Vagina (tissue), 2 donors: ENCODE measurements at places on chromosomes 4 and X.

GRCh38 chrX:139202742-139203420 lies 327.7 kb upstream of the F9 start:
- DNase-seq: no peak
- peak overlapping the region; percentile 44 for H3K4me3 ChIP-seq
- no peaks in the 10 kb centered on the region for H3K4me1 ChIP-seq
- no peaks in the 10 kb centered on the region for H3K36me3 ChIP-seq
- H3K27ac ChIP-seq: no peak overlapping the region

GRCh38 chr4:1249731-1250526 lies 999 bp upstream of the CTBP1 start:
- peaks cover 60% of the 10 kb centered on the region for H3K4me1 ChIP-seq
- no peaks in the 10 kb centered on the region for H3K36me3 ChIP-seq
- DNase-seq: peak; percentile 93
- peak overlapping the region; percentile 93 for H3K27ac ChIP-seq

GRCh38 chr4:2802618-2803531 lies 10.0 kb downstream of the SH3BP2 start:
- no peak for DNase-seq
- no peaks in the 10 kb centered on the region for H3K27me3 ChIP-seq
- peaks cover 98% of the 10 kb centered on the region for H3K4me1 ChIP-seq

DNA sequence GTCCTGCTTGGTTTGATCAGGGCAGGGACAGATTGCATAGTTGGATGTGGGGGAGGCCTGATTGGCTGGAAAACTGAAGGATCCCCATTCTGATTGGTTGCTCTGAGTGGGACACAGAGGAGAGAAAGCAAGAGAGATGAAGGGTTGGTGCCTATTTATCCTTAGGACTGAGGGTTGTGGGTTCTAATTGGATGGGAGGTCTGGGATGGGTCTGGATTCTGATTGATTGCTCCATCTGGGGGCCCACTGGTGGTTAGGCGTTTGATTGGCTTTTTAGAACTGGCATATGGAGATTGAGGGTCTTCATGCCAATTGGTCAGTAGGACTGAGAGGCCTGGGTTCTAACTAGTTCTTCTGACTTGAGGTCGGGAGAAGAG lies 644 bp upstream of the EBP start:
- no peak overlapping the region for H3K27ac ChIP-seq
- peak overlapping the region; percentile 51 for H3K4me3 ChIP-seq
- no peaks in the 10 kb centered on the region for H3K27me3 ChIP-seq

GRCh38 chrX:155027509-155028066 lies 944 bp downstream of the FUNDC2 start:
- H3K4me1 ChIP-seq: no peaks in the 10 kb centered on the region
- peak overlapping the region; percentile 59 for H3K4me3 ChIP-seq
- no peaks in the 10 kb centered on the region for H3K36me3 ChIP-seq
- no peaks in the 10 kb centered on the region for H3K27me3 ChIP-seq
- DNase-seq: no peak
- peak overlapping the region; percentile 89 for H3K27ac ChIP-seq

GRCh38 chr4:10733481-10734062 lies 49.0 kb upstream of the CLNK start:
- DNase-seq: no peak
- no peaks in the 10 kb centered on the region for H3K4me1 ChIP-seq
- no peak overlapping the region for H3K27ac ChIP-seq
- no peaks in the 10 kb centered on the region for H3K36me3 ChIP-seq
- H3K4me3 ChIP-seq: no peak overlapping the region
